SHP77 treated with DMSO at 0.1 percent for 48 hours (cell line): ENCODE measurements at places on chromosomes 6 and 20.

GRCh38 chr6:84021625-84022024 lies 11.9 kb upstream of the MRAP2 start:
- no peak for DNase-seq

DNA sequence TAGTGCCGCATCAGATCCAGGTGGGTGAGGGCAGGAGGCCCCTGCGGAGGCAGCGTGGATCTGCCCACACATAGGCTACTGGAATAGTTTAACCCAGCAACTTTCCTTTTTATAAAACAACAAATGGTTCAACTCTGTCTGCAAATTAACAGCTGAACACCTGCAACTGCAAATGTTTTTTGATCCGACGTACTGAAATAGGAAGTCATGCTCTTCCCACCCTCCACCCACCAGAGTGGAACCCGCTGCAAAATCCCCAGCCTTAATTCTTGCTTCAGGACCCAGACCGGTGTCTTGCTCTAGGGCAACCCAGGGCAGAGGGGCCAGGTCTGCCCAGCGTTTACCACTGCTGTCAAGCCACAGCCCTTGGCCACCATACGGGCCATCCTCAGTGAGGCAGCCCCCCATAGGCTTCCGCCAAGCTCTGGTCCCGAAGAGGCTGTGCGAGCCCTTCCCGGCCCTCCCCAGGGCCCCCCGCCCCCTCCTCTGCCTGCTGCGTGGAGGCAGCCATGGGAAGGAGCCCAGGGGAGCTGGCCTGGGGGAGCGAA lies 334.3 kb downstream of the ZFAND3 start:
- no peak for DNase-seq

GRCh38 chr6:169968541-169969270 lies 217.3 kb downstream of the ERMARD start:
- no peak for DNase-seq

DNA sequence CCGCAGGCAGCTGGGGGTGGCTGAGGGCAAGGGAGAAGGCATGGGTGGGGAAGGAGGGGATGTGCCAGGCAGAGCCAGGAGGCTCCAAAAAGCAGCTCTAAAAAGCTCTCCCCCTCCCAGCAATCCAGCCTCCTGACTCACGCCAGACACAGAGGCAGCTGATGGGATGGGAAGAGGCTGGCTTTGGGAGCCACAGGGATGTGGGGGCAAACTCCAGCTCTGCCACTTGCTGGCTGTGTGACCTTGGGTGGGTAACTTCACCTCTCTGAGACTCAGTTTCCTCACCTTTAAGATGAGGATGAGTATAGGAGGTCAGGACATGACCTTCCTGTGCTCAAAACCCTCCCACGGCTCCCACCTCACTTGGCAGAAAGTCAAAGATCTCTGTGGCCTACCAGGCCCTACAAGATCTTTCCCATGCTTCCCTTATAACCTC lies 148.9 kb downstream of the CEBPB start:
- DNase-seq, result no peak

DNA sequence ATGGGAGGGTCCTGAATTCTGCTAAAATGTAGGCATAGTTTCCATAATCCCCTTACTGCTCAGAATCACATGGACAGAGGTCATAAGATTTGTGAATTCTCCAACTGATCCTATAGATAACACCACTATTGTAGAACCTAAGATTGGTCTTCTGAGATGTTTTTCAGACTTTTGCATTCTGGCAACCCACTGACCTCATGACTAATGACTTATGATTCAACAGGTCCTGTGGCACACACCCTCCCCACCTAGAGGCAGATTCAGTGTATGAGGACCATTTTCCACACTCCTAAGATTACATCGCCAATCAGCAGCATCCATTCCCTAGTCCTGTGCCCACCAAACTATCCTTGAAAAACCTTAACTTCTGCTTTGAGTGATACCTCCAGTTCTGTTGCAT lies 207.2 kb downstream of the BTBD9 start:
- DNase-seq, result no peak

GRCh38 chr6:36627801-36628246 lies 33.7 kb downstream of the SRSF3 start:
- DNase-seq, result no peak

GRCh38 chr6:140879946-140880345 lies 1252.8 kb upstream of the GJE1 start:
- DNase-seq, result no peak

- no peak for DNase-seq
These were observed 81.8 kb downstream of the FYN start for GRCh38 chr6:111791415-111791814.

- DNase-seq, result no peak
These were observed 28.9 kb downstream of the CLVS2 start for GRCh38 chr6:123024976-123025375.
